ENCODE measurements at places on chromosomes 6 and 20.
A peak's percentile ranks its signal among the peaks of the same experiment; 100 is the strongest.

DNA sequence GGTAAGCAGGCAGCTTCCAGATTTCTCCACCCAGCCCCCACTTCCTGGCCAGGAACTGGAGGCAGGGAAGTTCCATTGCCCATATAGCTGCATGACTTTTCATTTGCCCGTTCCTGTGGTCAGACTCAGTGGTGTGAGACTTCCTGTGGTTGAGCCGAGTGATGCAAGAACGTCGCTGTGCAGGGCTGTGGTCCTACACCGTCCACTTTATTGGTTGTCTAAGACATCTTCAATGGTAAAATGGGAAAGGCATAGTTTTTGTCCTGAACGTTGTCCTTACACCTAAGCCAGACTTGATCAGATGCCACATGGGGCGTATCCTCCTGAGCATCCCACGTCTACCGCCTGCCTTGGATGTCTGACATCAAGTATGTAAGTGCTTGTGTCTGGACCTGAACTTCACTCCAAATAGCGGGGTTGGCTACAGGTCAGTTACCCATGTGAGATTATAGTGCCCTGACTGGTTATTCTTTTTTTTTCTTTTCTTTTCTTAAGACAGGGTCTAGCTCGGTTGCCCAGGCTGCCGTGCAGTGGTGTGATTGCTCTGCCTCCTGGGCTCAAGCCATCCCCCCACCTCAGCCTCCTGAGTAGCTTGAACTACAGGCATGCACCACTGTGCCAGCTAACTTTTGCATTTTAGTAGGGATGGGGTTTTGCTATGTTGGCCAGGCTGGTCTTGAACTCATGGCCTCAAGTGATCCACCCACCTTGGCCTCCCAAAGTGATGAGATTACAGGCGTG is 25.9 kb upstream of the GTSF1L start:
- DNase-seq: no peak

- no peak for DNase-seq
These were observed 10.3 kb downstream of the MOG start for GRCh38 chr6:29667158-29667557.

DNA sequence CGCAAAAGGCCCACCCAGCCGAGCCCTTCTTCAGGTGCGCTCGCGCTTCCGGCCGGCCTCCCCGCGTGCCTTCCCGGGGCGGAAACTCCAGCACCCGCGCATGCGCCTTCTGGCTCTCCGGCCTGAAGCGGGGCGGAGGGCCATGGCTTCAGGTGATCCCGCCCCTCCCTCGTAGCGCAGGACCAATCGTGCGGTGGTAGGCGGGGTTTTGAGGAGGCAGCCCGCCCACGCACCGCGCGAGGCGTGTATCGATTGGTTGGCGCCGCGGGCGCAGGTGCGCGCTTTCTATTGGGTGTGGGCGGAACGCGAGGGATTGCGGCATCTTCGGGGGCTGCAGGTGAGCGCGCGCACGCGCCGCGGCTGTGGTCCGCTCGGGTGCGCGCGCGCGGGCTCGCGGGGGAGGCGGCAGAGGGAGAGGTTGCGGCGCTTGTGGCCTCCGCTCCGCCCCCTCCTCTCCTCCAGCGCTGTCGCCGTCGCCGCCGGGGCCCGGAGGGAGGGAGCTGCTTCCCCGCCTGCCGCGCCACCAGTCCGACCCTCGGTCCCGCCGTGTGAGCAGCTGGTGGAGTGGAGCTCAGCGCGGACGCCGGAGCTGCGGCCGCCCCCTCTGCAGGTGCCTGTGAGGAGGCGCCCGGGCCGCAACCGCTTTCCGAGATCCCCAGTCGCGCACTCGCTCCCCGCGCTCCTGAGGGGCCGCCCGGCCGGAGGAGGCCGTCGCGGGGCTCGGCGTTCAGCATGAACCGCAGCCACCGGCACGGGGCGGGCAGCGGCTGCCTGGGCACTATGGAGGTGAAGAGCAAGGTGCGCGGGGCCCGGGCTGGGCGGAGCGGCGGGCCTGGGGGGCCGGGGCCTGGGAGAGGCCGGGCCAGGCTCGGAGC is at the start of gene PARD6B:
Gene PARD6B (plus strand): TSS at position 526 of the 875 bp plus-strand sequence. CDS start 207 bp downstream, at position 733.
- DNase-seq: peak; percentile 98

DNA sequence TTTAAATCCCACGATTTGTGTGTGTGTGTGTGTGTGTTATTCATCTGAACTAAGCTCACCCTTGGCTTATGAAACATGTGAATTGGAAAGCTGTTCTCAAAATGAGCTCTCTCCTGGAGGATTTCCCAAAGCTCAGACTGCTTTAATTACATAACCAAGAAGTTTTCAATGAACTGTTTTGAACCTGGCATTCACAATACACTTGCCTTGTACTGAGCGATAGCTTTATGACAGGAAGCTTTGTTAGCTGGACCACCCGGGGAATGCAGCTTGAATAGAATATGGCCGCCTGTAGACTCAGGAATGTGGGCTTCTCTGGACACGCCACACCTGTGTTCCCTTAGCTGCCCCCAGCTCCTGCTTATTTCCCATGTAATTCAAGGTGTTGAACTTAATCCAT is 71.4 kb upstream of the PREP start:
- no peak for DNase-seq

- no peak for DNase-seq
These were observed 22.5 kb upstream of the IYD start for GRCh38 chr6:150346346-150346745.

GRCh38 chr6:158605266-158605878 is 39.2 kb downstream of the DYNLT1 start:
- DNase-seq: peak; percentile 49

DNA sequence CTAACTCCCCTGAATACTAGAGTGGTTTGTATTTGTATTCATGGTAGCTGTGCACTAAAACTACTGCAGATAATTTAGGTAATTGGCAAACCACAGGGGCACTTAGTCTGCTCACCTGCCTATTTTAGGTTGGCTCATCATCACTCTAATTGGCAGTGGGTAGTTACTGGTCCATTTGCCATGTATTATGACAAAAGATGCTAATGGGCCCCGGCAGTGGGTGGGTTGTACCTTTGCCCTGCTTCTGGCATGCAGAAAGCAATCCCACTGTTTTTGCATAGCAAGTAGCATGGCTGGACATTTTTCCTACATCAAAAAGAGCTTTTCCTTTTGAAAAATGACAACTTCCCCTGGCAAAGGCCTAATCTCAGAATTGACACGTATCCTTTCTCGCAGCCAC is 741.4 kb upstream of the MAP3K7 start:
- peak; percentile 54 for DNase-seq

Measured in NCI-H1930 (cell line).